ENCODE measurements at places on chromosomes 11 and 22.

- DNase-seq, result no peak
Observed at GRCh38 chr11:61994981-61995380, 27.5 kb upstream of the FTH1 start.

DNA sequence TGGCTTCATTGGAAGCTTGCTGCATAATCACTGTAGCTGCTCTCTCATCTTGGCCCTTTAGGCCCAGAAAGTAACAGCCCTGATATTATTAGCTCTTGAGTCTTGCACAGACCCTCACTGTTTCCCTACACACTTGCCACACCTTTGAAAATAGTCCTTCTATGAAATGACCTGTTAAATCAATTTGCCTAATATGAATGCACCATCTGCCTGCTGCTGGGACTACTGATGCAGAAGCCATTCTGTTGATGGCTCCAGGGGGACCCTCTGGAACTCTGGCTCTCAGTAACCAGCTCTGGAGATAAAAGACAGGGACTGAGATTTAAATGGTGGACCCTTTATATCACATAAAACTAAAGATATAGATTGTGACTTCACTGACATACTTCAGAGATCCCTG, 14.7 kb upstream of the AMPD3 start:
- no peak for DNase-seq

DNA sequence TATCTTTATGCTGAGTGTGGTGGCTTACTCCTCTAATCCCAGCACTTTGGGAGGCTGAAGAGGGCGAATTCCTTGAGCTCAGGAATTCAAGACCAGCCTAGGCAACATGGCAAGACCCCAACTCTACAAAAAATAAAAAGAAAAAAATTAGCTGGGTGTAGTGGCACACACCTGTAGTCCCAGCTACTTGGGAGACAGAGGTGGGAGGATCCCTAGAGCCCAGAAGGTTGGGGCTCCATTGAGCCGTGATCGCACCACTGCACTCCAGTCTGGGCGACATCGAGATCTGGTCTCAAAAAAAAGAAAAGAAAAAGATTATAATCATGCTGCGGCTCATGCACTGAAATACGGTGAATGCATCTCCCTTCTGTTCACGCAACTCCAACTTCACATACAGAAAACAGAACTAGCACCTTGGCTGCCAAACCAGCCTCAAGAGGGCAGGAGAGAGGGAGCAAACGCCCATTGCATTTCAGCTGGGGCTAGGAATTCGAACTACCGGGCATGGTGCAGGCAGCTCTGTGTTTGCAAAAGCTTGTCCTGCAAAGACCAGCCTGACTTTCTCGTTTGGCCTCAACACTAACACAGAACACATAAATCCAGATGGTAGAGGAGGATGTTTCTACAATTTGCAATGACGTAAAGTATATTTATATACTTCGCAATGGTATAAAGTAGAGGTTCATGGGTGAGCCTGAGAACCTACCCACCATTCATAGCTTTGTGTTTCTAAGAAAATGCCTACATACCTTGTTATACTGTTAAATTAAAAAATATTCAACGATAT, 6.3 kb upstream of the SYNGR1 start:
- DNase-seq, result peak; percentile 74

- no peak for DNase-seq
Observed at GRCh38 chr11:104784684-104785460, 113.4 kb downstream of the CASP12 start.

DNA sequence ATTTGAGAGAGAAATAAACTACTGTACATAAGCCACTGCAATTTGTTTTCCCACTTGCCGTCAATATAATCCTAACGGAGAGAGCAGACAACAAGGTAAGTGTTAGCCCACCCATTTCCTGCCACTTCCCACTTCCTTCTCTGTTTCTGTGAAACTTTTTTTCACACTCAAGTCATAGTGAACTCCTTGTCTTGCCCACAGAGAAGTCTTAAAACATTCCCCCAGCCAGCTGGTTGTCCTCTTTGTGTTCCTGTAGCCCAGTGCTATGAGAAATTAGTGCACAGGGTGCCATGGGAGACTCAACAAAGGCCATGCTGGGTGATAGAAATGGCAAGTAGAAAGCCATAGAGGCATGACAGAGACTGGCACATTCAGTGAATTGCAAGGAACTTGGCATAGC, 208.6 kb downstream of the BLID start:
- no peak for DNase-seq

DNA sequence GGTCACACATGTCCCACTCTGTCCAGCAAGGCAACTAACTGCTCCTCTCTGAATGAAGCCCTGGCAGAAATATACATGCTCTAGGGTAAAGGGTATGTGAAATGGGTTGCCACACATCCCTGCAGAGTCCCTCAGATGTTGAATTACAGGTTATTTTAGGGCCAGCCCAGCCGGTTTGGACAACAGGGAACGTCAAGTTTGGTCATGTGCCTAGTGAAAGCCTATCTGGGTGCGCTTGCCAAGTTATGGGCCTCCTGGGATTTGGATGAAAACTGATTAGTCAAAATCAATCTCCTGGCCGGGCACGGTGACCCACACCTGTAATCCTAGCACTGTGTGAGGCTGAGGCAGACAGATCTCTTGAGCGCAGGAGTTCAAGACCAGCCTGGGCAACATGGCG, 10.4 kb downstream of the AP1B1 start:
- no peak for DNase-seq

- no peak for DNase-seq
Observed at GRCh38 chr11:61353131-61354067, 8.3 kb downstream of the CYB561A3 start.

GRCh38 chr11:30329150-30329940, 6.4 kb downstream of the ARL14EP start:
- DNase-seq, result no peak

DNA sequence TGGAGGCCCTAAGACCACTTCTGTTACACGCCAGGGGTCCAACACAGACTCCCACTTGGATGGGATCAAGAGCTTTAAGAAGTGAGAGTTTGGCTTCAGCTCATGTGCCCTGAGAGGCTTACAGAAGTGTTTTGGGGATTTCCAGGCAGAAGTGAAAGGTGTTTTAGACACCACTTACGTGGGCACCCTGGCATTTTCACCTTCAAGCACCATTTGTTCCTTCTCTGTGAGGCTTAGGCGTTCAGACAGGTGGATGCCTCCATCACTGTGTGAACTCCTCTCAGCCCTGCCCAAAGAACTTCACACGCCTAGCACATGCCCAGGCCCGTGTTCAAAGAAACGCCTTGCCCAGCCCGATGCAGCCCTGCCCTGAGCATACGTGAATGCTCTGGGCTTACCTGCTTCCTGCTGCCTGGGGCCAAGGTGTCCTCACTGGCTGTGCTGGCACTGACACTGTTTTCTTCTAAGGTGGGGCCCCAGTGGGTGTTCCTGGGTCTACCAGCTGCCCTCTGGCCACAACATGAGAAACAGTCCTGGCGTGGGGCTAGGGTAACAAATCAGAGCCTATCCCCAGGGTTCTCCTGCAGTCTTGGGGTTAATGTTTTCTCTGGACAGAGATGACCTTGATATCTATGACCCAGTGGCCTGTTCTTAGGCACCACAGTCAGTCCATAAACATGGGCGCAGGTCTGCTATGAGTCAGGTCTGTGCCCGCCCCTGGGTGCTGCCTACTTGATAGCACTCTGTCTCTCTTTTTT, 34.0 kb downstream of the AMPD3 start:
- DNase-seq, result peak; percentile 55

DNA sequence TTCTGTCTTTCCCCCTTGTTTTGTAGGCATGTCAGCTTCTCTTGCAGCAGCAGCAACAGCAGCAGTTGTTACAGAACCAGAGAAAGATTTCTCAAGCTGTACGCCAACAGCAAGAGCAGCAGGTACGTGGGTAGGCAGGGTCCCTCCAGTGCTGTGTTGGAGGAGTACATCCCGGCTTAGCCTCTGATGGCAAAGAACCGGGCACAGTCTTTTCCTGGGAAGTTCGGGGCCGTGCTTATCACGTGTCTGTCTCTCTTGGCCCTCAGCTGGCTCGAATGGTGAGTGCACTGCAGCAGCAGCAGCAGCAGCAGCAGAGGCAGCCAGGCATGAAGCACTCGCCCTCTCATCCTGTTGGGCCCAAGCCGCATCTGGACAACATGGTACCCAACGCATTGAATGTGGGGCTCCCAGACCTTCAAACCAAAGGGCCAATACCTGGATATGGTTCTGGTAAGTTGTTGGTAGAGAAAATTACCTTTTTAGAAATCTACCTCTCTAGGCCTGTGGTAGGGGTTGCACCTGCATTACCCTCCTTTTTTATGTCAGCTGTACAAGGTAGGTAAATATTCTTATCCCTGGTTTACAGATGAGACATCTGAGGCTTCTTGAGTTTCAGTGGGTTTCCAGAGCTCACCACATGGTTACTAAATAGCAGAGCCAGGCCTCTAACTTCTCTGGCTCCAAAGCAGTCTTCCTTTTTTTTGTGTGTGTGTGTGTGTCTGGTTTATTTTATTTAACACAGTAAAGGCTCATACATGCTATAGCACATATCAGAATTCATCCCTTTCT, 45.2 kb upstream of the ADSL start:
- peak; percentile 60 for DNase-seq

GRCh38 chr22:29325785-29326315, 10.4 kb upstream of the RASL10A start:
- no peak for DNase-seq

- no peak for DNase-seq
Observed at GRCh38 chr11:93659841-93660240, 1.6 kb upstream of the CEP295 start.

DNA sequence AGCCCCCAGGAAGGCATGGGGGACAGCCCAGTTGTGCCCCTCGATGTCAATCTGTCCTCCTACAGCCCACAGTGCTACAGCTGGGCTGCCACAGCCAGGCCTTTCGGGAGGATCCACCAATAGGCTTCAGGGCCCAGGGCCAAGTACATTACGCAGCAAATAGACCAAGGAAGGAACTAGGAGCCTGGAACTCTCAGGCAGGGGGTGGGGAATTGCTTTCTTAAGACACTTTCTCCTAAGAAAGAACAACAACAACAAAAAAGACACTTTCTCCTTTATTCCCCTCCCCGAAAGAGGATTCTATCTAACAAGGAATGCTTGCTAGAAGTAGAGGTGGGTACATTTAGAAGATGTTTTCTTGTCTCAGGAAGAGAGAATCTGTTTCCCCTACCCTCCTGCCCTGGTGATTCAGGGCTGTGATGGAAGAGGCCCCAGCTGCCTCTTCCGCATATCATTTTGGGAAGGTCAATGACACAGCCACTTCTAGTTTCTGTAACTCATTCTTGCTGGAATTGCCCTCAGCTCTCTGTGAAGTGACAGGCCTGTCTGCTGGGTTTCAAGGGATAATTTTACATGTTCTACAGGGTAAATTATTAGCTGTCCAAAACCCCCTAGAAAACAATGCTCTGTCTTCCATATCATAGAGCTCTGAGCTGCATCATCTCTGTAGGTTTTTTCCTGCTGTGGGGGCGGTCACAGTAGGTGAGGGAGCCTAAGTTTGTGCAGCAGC, 6.0 kb upstream of the MALAT1 start:
- no peak for DNase-seq

DNA sequence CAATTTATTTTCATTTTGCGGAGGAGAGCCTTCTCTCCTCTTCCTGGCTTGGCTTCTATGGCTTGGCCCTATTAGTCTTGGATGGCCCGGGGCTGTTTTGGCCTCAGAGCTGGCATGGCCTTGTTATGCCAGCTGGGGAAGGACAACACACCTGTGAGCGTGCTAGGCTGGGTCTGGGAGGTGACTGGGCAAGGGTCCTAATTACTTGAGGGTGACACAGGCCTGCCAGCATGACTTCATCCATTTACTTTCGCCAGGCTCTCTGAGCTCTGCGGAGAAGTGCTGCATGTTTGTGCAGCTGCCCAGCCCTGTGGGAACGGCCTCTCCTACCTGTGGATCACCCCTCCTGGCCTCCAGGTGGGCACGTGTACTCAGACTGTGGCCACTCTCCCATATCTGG, 153.6 kb downstream of the SNX19 start:
- no peak for DNase-seq

- no peak for DNase-seq
Observed at GRCh38 chr22:48218889-48219420, 1456.5 kb downstream of the TBC1D22A start.

DNA sequence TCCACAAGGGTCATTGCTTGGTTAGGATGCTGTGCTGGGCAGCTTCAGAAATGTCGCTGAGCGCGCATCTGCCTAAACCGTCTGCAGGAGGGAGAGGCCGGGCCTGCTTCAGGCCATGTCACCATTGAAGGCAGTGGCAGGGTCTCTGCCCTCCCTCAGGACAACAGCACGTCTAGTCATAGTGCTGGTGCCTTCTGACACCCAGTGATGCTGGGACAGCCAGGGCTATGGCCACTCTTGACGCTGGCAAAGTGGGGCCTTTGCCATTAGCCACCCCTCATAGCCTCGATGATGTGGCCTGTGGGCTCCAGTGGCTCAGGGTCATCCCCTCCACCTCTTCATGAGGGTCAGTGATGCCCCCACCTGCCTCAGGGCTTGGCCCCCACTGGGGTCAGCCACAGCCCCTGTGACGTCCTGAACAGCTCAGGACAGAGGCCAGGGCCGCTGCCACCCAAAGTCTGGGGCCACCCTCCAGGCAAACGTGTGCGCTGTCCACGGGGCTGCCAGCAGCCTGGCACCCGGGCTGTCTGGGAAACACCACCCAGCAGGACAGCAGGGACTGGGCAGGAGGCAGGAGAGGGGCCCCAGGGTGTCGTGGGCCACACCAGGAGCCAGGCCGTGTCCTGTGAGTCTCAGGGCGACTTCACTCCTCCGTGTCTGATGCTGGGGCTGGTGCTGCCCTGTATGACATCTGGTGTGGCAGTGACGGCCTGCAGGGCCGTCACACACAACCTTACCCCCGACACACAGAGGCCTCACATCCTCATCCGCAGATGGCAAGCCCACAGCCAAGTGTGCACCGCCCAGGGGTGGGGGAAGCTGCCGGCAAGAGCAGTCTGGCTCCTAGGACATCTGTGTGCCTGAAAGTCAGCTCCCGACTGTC, 42.5 kb downstream of the CERK start:
- no peak for DNase-seq

- no peak for DNase-seq
Observed at GRCh38 chr11:86115542-86116385, 46.9 kb upstream of the PICALM start.

DNA sequence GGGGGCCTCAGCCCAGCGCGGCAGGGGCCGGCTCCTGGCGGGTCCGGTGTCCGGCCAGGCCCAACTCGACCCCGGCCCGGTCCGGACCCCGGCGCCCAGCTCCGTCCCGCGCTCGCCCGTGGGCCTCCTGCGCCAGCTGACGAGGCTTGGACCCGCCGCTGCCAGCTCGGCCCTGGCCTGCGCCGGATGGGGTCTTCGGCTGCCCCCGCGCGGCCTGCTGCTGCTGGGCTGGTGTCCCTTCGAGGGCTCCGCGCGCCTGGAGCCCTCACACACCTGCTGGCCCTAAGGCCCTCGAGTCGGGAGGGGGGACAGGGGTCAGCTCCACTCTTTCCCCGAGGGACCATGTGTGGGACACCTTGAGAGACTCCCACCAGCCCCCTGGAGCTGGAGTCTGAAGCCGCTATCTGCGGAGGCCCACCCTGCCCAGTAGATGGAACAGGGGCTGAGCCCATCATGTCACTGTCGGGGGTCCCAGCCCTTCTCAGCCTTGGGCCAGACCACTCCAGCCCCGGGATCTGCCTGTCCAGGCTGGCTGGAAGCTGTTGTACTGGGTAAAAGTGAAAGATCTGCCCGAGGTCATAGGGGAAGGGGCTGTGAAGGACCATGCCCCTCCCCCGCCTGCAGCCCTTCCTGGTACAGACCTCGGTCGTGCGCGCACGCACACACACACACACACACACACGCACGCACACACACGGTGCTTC, 768 bp upstream of the CDKN1C start:
- DNase-seq, result no peak
